ENCODE measurements at places on chromosomes 13 and 19.

DNA sequence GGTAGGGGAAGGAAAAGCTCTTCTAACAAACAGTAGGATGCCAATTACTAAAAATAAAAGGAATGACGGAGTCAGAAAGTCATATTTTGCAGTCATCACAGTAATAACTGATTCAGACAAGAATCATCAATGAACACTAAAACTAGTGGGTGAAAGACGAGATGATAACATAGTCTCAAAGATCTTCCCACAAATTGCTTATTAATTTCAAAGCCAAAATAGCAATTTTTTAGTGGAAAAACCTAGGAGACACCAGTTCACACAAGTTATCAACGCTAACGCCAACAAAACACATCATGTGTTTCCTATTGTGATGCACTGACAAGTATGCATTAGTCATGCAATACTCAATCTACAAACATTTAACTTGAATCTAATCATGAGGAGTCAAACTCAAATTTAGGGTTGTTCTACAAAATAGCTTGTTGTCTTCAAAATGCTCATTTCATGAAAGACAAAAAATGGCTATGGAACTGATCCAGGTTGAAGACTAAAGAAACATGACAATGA, 18.6 kb downstream of the ZNF233 start:
- DNase-seq: no peak

DNA sequence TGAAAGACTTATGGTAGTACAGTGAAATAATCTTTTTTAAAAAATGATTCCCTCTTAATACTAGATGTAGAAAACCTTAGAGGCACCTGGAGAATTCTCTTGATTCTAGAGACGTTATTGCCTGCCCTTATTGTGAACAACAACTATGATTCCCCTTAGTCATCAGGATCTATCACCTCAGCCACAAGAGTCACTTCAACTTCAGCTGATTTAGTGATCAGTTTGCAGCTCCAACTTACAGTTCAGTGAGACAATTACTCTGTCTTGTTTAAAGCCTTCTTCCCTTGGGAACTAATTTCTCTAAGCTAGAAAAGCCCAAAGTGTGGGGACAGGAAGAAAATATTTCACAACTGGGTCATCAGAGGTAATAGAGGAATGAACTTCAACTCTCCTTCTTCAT, 254.3 kb upstream of the SLITRK1 start:
- no peak for DNase-seq

DNA sequence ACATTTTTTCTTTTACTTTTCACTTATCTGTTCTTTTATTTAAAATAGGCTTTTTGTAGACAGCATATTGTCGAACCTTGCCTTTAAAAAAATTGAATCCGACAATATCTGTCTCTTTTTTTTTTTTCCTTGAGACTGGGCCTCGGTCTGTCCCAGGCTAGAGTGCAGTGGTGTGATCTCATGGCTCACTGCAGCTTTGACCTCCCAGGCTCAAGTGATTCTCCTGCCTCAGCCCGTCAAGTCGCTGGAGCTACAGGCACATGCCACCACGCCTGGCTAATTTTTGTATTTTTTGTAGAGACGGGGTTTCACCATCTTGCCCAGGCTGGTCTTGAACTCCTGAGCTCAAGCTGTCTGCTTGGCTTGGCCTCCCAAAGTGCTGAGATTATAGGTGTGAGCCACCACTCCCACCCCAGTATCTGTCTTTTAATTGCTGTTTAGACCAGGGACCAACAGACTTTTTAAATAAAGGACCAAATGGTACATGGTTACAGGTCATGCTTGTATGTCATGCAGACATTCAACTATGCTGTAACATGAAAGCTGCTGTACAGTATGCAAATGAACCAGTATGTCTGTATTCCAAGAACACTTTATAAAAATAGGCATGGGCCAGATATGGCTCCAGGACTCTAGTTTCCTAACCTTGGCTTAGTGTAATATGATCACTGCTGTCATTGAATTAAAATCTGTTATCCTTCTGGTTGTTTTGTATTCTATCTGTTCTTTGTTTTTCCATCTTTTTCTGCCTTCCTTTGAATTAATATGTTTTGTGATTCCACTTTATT, 80.3 kb downstream of the GJA3 start:
- no peak for DNase-seq

GRCh38 chr13:113649212-113649611, 8.8 kb downstream of the ATP4B start:
- DNase-seq: no peak

- no peak for DNase-seq
These were observed 275.5 kb downstream of the NHLRC3 start for GRCh38 chr13:39313721-39314120.

DNA sequence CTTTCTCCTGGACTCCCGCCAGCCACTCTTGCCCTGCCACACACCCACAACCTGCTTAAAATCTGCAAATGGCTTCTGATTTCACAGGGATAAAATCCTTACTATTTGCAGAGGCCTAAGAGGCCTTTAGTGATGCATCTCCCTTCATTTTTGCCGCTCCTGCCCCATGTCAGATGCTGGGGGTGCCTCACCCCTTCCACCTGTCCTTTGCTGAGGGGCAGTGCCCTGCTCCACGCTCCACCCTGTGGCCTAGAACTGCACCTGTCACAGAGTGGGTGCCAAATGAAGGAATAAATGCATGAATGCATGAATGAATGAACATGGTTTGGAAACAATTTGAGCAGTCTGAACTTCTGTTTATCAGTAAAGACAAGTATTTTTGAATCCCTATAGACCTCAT, 34.1 kb upstream of the UQCRFS1 start:
- no peak for DNase-seq

DNA sequence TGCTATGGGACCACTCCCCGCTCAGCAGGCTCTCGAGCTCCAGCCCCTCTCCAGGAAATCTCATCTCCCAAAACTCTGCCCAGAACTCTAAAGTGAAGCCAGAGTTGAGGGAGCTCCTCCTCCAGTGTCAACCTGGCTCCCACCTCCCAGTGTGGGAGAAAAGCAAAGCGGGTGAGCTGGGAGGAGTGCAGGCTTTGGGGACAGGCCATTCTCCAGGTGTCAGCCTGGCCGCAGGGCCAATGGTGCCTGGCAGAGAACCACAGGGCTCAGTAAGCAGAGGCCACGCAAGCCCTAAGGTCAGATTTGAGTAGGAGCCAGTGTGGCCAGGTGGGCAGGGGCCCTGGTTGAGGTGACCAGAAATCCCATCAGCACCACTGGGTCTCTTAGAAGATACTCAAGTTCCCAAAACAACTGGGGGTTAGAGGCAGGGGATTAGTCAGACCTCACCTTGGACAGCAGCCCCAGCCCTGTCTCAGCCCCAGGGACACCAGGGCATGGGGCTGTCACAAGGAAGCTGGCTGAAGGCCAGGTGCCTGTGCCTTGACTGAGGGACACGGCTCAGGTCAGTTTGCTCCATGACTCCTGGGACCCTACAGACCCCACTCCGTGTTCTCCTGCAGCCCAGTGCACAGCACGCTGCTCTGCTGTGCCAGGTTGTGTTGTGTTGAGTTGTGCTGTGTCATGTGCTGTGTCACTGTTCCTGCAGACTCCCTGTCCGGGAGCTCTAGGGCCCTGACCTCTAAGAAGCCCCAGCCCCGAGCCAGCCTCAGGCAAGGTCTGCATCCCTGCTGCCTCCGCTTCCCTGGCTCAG, 2.8 kb upstream of the ZNF181 start:
- DNase-seq: no peak

DNA sequence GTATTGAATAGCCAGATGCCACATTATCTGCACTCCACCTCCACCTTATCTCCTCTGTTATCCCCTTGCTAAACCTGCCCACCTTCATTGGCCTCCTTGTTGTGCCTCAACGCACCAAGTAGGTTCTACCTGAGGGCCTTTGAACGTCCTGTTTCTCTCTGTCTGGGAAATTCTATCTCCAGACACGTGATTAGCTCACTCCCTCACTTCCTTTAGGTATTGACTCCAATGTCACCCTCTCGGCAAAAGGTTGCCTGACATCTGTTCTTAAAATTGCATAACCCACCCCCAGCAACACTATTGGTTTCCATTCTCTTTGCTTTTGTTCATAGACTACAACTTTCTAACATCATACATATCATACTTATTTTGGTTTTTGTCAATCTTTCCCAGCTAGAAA, 56.5 kb upstream of the MEDAG start:
- no peak for DNase-seq

GRCh38 chr13:108957369-108958012, 328.1 kb downstream of the MYO16 start:
- DNase-seq: no peak

GRCh38 chr19:325173-325936, 19.2 kb downstream of the MIER2 start:
- no peak for DNase-seq

DNA sequence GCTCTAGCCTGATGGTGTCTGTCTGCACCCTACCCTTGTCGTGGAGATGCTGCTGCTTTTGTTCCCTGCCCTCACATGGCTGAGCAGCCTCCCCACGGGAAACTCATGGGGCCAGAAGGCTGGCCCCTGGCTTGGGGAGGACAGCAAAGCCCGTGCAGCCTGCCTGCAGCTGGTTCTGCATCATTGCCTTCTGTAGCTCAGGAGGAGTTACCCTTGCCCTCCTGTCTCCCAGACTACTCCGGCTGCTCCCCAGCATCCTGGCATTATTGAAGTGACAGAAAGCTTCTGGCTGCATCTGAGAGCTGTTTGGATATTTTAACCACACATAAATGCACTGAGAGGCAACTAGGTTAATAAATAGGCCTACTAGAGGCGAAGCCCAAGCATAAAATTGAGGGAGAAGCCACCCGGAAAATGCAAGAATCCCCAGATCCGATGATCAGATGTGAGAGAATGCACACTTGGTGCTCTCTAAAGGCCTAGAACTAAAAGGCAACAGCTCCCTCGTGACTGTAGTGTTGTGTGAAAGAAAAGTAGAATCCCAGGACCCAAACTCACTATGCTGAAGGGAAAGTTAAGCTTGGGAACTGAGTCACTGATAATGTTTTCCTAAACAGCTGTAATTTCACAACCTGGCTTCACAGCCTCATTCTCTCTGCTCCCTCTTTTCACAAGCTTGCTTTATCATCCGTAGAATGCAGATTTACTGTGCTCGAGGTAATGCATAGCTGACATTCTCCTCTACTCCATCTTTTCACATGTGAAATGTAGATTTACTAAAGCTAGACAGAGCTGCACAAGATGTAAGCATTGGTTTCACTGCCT, 110.8 kb downstream of the TNFRSF19 start:
- DNase-seq: no peak

DNA sequence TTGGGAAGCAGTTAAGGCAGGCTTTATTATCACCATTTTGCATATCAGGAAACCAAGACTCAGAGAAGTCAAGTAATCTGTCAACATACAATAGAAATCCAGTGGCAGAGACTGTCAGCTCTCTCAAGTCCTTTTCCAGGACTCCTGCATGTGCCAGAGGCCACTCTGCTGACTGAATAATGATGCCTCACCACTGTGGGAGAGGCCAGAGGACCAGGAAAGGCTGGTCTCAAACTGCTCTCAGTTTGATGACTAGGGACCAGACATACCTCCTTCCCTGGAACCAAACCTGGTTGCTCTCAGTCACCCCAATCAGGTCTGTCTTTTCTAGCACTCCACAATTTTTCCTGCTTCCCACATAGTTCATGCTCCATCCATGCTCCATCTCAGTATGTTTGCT, 8.0 kb downstream of the RNASEH2B start:
- DNase-seq: no peak

DNA sequence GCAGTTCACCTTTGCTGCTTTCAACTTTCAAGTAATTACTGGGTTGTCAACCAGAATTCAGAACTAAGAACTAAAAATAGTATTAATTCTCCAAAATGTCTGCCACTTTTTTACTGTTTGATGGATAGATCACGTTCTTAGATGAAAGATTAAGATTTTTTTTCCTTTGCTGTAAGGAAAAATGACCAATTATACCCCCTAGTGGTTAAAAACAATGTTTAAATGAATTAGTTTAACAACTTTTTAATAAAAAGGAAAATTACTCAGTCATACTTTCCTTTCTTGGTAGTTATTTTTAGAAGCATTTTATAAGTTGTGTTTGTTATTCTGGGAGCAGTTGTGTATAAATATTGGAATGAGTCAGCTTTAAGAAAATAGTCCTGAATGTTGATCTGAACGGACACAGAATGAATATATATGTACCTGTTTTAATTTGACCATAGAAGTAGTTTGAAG, 4.6 kb downstream of the TM9SF2 start:
- DNase-seq: no peak

- DNase-seq: no peak
These were observed 125.7 kb upstream of the PEG3 start for GRCh38 chr19:56966225-56966696.

- DNase-seq: no peak
These were observed 116.6 kb upstream of the KLF12 start for GRCh38 chr13:74250738-74251190.

All from amygdala (tissue), 56 donors.